ENCODE measurements at places on chromosomes 6 and 20.

DNA sequence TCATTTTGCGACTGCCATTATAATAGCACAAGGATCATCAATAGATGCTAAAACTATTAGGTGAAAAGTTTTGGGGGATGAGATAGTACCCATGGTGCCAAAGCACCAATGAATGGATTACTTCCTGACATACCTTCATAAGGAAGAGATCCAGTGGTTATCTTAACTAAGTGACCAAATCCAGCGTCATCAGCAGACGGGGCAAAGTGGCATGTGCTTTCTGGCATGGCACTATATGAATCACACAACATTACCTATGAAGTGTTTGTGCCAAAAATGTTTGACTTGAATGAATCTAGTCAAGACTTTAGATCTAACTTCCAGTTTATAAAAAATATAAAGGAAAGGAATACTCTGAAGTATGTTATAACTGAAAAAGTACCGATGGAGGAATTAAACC is 10.8 kb downstream of the TRIM26 start:
- no peak for DNase-seq

DNA sequence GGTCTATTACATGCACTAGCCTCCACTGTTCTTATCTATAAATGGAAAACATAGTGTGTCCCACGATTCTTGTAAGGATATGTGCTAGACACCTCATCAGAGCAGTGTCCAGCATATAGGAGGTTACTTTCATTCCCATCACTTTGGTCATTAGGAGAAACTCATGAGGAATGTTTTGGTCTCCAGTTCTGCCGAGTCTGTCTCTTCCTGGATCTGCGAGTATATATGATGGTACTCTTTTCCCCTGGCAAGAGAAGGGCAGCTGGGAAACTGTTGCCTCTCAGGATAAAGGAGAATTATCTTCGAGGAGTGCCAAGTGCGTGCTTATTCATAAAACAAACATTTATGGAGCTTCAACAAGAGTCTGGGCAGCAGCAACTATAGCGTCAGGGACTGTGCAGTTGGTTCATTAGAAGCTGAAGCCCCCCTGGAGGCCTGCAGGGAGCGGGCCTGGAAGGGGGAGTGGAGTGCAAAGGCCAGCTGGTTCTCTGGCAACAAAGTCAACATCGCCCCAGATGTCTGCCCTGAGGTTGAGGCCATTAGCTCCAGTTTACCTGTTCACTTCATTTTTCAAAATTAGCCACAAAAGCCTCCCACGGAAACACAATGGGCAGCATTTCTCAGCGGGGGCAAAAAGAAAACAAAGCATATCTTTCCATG is 811.9 kb downstream of the MAFB start:
- no peak for DNase-seq

GRCh38 chr6:39207416-39208222 is 21.7 kb downstream of the KCNK5 start:
- no peak for DNase-seq

DNA sequence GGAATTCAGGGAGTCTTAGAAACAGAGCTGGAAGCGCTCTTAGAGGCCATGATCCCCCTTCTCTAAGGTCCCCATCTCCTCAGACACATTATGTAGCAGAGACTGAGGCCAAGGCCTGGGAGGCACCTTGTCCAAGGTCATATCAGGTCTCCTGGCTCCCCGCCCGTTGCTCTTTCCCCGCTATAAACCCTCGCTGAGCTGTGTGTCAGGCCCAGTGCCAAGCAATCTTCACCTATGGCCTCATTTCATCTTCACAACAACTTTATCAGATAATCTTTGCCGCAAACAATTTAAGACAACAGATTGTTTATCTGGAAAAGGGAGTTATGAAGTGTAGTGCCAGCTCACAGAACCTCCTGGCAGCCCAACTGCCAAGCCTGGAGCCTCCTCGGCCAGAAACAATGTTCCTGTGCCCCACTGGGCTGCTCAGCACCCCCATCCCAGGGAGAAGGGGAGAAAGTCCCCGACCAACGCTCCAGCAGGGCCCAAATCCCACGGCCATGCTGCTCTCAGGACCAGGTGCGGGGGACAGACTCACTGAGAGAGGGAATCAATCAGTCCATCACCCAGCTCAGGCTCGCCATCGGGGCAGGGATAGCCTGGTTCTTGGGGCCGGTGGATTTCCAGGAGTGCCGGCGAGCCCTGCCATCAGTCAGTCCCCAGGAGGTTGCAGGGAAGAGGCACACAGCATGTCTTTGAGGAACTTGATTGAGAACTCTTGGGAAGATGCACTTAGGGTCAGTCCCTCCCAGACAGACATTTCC is 16.9 kb upstream of the FANCE start:
- DNase-seq = no peak

GRCh38 chr6:88493717-88494116 is 327.6 kb upstream of the CNR1 start:
- DNase-seq = no peak

- DNase-seq = no peak
Observed at GRCh38 chr6:169895926-169896761, 144.7 kb downstream of the ERMARD start.

- DNase-seq = no peak
Observed at GRCh38 chr20:62015540-62016288, 50.0 kb downstream of the TAF4 start.

DNA sequence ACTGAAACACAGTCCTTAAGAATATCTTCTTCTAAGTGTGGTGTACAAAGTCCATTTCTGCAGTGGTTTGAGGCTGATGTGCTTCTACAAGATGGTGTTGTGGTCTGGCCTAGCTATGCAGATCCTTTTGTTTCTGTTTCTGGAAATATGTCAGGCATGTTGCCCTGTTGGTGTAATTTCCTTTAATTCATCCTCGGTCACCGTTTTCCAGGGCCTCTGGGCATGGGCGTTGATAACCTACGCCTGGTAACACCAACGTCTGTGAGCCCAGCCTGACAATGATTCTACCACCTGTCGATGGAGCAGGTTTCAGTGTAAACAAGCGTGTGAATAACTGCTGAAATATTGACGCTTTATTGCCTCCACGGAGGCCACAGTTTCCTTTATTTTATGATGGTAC is 33.3 kb upstream of the AFDN start:
- no peak for DNase-seq

GRCh38 chr6:90764001-90764400 is 177.1 kb upstream of the MAP3K7 start:
- DNase-seq = no peak

DNA sequence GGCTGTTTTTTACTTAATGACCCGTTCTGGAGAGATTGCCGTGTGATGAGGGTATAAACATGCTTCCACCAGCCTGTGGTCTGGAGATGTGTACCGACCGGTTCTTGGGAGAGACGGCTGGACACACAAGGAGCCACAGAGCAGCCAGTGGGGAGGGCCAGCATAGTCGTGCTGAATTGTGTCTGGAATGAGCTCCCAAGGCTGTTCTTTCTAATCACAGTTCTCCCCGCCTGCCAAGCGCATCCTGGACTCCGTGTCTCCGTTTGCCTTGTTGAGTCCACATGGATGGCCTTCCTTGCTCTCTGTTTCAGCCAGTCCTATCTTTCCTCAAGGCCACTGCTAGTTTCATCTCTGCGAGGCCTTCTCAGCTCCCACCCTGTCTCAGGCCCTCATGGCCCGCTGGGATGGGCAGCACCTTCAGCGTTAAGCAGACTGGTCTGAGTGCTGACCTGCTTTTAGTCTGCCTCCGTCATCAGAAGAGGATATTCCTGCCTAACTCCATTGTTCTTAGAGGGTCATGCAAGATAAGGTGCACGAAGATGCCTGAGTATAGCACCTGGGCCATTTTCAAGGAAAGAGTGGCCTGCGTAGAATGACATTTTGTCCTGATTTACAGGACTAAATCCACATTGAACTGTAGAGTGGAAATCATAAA is 20.6 kb downstream of the MANBAL start:
- no peak for DNase-seq

DNA sequence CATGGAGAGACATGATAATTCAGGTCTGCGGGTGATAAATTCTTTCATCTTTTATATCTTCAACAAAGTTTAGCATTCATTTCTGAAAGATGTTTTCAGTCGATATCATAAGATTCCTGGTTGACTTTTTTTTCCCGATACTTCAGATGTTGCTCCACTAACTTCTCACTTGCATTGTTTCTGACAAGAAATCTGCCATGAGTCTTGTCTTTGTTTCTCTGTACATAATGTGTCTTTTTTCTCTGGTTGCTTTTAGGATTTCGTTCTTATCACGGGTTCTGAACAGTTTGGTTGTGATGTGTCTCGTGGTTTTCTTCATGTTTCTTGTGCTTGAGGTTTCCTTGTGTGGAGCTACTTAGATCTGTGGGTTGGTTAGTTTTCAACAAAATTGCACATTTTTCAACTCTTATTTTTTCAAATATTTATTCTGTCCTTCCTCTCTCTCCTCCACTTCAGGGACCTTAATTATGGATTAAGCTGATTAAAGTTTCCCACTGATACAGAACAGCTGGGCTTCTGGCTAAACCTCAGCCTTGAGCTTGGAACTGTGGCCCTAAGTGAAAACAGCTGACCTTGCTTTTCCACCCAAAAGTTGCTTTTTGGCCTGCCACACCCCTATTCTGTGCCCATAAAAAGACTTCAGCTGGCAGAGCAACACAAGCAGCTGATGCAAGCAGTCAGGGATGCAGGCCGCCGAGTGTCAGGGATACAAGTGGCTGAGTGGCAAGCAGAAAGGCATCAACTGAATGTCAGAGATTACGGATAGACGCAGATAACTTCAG is 97.9 kb upstream of the SNX9 start:
- no peak for DNase-seq

- no peak for DNase-seq
Observed at GRCh38 chr6:21538186-21538798, 55.3 kb upstream of the SOX4 start.

DNA sequence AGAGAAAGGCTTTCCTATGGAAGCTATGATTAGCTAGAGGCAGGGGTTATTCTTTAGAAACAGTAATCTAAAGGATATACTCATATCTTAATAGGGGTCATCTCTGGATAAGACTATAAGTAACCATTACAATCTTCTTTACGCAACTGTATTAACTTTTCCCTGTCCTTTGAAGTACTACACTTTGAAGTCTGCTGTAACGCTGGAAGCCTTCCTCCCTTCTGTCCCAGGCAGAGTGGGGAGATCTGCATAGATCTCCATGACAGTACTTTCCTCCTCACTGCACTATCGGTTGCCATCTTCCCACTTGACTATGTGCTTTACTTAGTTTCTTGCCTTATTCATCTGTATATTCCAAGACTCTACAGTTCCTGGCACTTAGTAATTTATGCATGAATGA is 20.1 kb downstream of the SLC35B3 start:
- no peak for DNase-seq

DNA sequence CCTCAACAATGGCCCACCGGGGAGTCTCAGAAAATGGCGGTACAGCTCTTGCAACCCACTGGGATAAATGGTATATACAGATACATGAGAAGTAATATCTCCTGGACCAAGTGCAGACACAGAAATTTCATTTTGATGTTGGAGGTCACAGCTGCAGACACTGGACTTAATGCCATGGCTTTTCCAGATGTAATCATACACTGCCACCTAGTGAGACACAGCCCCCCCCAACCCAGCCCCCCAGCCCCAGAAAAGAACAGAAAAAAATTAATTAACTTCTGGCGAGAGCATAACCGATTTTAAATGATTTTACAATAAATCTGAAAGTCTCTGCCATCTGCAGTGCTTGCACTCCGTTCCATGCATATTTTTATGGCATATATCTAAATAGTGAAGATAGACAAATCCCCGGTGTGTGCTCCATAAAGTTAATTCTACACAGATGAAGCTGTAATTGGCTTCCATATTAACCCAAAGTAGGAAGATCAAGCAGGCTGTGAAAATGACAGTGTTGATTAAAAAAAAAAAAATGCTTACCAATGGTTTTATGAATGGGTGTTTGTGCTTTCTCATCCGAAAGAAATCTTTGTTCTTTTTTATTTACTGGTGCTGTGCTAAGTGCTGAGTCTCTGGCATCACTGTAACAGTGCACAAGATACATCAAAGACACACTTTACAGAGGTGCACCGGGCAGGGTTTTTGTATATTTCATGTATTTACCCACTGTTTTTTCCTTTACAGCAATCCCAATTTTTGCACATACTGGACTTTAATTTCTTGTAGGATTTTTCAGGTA is 804.1 kb downstream of the TFAP2A start:
- DNase-seq = no peak

GRCh38 chr6:33981861-33982260 is 164.0 kb downstream of the GRM4 start:
- DNase-seq = no peak

GRCh38 chr6:33589731-33590530 is 9.9 kb upstream of the BAK1 start:
- no peak for DNase-seq

GRCh38 chr20:10652660-10653261 is 21.0 kb downstream of the JAG1 start:
- DNase-seq = no peak

GRCh38 chr20:51563174-51563485 is 20.6 kb upstream of the NFATC2 start:
- DNase-seq = no peak

GRCh38 chr6:17584241-17584803 is 15.8 kb upstream of the FAM8A1 start:
- peak; percentile 83 for DNase-seq
